ENCODE measurements at places on chromosomes 7 and 10.

- H3K36me3 ChIP-seq, result no peaks in the 10 kb centered on the region
- H3K4me3 ChIP-seq, result no peak overlapping the region
- peaks cover 44% of the 10 kb centered on the region for H3K4me1 ChIP-seq
- peaks cover 38% of the 10 kb centered on the region for H3K27me3 ChIP-seq
- DNase-seq, result no peak
Observed at GRCh38 chr7:73972614-73973013, 55.4 kb upstream of the ELN start.

DNA sequence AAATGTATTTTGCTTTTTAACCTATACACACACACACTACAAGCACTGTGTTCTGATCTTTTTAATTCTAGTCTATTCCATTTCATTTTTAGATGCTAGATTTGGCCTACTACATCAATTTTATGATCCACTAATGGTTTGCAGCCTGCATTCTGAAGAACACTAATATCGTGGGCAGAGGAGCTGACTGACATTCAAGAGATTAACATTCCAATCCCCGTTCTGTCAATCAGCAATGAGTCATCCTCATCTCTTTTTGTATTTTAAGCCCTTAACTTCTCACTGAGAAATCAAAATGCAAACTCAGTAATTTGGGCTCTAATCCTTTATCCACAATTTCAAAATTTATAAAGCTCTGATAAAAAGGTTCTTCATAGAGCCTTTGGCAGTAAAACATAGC lies 47.1 kb upstream of the GAD2 start:
- H3K4me1 ChIP-seq, result peaks cover 4% of the 10 kb centered on the region
- H3K36me3 ChIP-seq, result no peaks in the 10 kb centered on the region
- no peak overlapping the region for H3K27ac ChIP-seq
- DNase-seq, result no peak
- H3K27me3 ChIP-seq, result peaks cover 4% of the 10 kb centered on the region

DNA sequence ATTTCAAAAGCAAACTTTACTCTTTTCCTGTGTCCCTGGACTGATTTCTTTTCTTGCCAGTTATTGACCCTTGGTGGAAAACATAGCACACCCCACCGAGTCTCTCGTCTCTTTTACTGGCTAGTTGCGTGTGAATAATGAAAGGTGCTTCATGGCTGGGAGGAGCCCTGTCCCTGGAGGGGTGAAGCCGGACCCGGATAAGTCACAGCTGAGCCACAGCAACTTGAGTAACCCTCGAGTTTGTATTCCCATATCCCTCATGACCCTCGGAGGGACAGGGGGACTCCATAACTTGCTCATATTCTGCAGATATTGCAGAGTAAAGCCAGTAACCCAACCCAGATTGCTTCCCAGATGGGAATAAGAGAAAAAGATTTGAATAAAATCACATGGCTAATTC lies 147.5 kb upstream of the FRMD4A start:
- no peak for DNase-seq
- H3K4me1 ChIP-seq, result peaks cover 31% of the 10 kb centered on the region
- no peak overlapping the region for H3K4me3 ChIP-seq
- peaks cover 17% of the 10 kb centered on the region for H3K27me3 ChIP-seq
- H3K27ac ChIP-seq, result no peak overlapping the region
- H3K36me3 ChIP-seq, result peaks cover 7% of the 10 kb centered on the region

DNA sequence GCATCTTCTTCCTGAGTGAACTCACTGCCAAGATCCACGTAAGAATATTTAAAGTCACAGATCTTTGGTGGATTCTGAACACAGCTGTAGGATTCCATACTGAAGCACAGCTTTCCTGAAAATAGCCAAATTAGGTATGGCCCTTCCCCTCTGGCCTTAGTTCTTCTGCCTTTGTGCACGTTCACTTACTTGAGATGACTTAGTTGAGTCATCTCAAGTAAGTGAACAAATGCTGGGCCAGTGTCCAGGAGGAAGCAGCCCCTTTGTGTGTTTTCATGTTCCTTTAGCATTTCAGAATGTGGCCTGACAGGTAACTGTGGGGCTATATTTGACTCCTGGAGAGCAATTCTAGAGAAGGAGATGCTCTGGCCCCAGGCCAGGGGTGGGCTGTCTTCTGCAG lies 51.5 kb downstream of the CCNY start:
- no peaks in the 10 kb centered on the region for H3K27me3 ChIP-seq
- no peak overlapping the region for H3K27ac ChIP-seq
- no peak for DNase-seq
- peaks cover 36% of the 10 kb centered on the region for H3K36me3 ChIP-seq
- no peak overlapping the region for H3K4me3 ChIP-seq

DNA sequence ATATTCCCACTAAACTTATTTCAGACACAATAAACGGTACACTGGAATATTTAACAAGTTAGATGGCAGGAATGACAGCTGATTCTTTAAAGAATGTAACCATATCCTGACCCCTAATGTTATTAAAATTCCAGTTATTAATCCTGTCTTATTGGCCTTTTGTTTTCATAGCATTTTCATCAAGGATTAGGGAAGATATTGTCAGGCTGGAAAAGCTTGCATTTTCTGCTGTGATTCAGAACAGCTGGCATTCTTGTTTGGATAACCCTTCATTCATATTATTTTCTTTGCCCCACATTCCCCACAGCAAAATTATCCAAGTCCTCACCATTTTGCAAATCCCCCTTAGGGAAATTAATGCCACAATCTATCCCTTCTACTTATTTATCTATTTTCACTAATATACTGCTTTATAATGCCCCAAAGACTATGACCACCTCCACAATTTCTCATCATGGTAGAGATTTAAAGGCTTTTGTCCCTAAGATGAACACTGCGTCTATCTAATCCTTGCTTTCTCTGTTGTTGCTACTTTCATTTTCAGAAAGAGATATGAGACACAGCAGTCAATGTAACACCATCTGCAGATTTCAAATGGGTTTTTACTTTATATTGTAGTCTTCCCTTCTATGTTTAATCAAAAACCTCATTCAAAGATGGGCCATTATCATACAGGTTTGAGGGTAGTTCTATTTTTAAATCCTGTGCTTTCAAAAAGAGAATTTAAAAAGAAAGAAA lies 475.1 kb downstream of the PARD3 start:
- H3K36me3 ChIP-seq, result peaks cover 11% of the 10 kb centered on the region
- no peak overlapping the region for H3K4me3 ChIP-seq
- H3K4me1 ChIP-seq, result no peaks in the 10 kb centered on the region

Measured in nephron progenitor cell (in vitro differentiated cells).